ENCODE measurements at places on chromosomes 2 and 18. TPM values are rescaled to one million over a fixed set of nuclear protein-coding genes. Genes with fewer than 3 reads are reported as not detected.
A peak's percentile ranks its signal among the peaks of the same experiment; 100 is the strongest.

DNA sequence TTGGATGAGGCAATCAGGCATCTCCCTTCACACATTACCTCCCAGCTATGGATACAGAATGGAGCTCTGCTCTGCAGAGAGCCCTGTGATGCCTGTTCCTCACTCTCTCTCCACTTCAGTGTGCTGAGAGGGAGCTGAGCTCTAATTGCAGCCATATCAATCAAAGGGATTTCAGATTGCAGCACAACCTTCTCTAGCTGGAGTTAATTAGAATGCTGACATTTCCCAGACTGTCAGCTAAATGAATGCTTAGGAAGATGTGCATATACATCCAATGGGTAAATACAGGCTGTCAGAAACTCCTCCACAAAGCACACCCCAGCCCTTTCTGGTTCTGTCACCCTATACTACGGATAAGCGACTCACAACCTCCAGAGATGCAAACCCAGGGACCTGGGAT is 402.6 kb downstream of the EIPR1 start:
- no peak for DNase-seq
- no peak overlapping the region for H3K27ac ChIP-seq
- H3K27me3 ChIP-seq, result peaks cover 3% of the 10 kb centered on the region
- H3K4me3 ChIP-seq, result no peak overlapping the region

Gene ABHD1
- not detected for total RNA-seq

Gene AQP4
- 0.27 TPM for total RNA-seq

DNA sequence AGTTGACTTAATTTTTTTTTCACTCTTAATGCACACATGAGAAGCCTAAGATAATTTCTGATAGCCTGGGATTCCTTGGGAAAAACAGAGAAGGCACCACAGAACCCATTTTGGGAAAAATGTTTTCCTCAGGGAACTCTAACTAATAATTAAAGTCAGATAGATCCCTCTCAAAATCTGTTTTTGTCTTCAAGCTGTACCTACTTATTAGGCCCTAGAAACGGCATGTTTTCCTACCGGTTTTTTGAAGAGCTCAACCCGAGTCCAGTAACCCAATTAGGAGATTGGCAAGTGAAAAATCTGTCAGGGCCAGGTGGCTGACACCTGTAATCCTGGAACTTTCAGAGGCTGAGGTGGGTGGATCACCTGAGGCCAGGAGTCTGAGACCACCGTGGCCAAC is 16.1 kb upstream of the PDK1 start:
- no peak for DNase-seq
- H3K4me1 ChIP-seq, result no peaks in the 10 kb centered on the region

- DNase-seq, result no peak
- no peaks in the 10 kb centered on the region for H3K27me3 ChIP-seq
- no peak overlapping the region for H3K27ac ChIP-seq
- H3K4me3 ChIP-seq, result no peak overlapping the region
- no peaks in the 10 kb centered on the region for H3K36me3 ChIP-seq
- peaks cover 37% of the 10 kb centered on the region for H3K4me1 ChIP-seq
These were observed 260.8 kb downstream of the SETBP1 start for GRCh38 chr18:44941516-44941915.

GRCh38 chr2:864501-865106 is 86.0 kb upstream of the SNTG2 start:
- H3K4me3 ChIP-seq, result no peak overlapping the region
- no peak overlapping the region for H3K27ac ChIP-seq

GRCh38 chr2:233944269-233944668 is 27.1 kb downstream of the TRPM8 start:
- no peak overlapping the region for H3K4me3 ChIP-seq
- no peaks in the 10 kb centered on the region for H3K27me3 ChIP-seq
- H3K27ac ChIP-seq, result no peak overlapping the region
- no peak for DNase-seq

- no peaks in the 10 kb centered on the region for H3K36me3 ChIP-seq
- H3K27ac ChIP-seq, result no peak overlapping the region
- H3K4me1 ChIP-seq, result peaks cover 9% of the 10 kb centered on the region
- DNase-seq, result no peak
These were observed 3.5 kb downstream of the RSAD2 start for GRCh38 chr2:6881046-6881445.

Gene DCAF17
- total RNA-seq, result 19.1 TPM

GRCh38 chr2:19235308-19235707 is 123.1 kb downstream of the OSR1 start:
- no peak overlapping the region for H3K4me3 ChIP-seq
- H3K4me1 ChIP-seq, result peaks cover 10% of the 10 kb centered on the region
- H3K27me3 ChIP-seq, result no peaks in the 10 kb centered on the region
- no peak overlapping the region for H3K27ac ChIP-seq
- DNase-seq, result no peak

- H3K36me3 ChIP-seq, result no peaks in the 10 kb centered on the region
- no peaks in the 10 kb centered on the region for H3K4me1 ChIP-seq
- H3K27me3 ChIP-seq, result no peaks in the 10 kb centered on the region
- DNase-seq, result no peak
- H3K4me3 ChIP-seq, result no peak overlapping the region
These were observed 409.0 kb upstream of the POU3F3 start for GRCh38 chr2:104444889-104445288.

GRCh38 chr2:42663828-42664227 is 95.4 kb downstream of the MTA3 start:
- no peak for DNase-seq
- H3K4me3 ChIP-seq, result no peak overlapping the region
- H3K27ac ChIP-seq, result no peak overlapping the region
- no peaks in the 10 kb centered on the region for H3K27me3 ChIP-seq
- H3K36me3 ChIP-seq, result no peaks in the 10 kb centered on the region
- H3K4me1 ChIP-seq, result no peaks in the 10 kb centered on the region

GRCh38 chr2:72895154-72895553 is 7.9 kb downstream of the SPR start:
- peaks cover 8% of the 10 kb centered on the region for H3K36me3 ChIP-seq
- peaks cover 2% of the 10 kb centered on the region for H3K4me1 ChIP-seq
- peaks cover 33% of the 10 kb centered on the region for H3K27me3 ChIP-seq
- no peak overlapping the region for H3K4me3 ChIP-seq
- no peak overlapping the region for H3K27ac ChIP-seq

DNA sequence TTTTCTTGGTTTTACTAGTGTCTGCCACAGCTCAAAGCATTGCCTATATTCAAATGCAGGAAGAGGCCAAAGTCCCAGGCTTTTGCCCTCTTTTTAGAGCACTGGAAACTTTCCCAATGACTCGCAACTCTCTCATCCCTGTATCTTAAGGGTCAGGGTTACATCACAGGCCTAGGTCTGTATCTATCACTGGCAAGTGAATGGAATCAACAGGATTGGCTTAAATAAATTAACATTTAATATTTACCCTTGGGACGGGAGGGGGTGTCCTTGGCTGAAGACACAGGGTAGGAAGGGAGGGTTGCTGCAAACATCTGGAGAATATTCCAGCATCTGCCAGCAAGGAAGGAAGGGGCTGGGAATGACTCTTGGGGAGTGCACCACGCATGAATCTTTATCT is 242.6 kb downstream of the SLC4A3 start:
- H3K4me3 ChIP-seq, result no peak overlapping the region
- no peaks in the 10 kb centered on the region for H3K27me3 ChIP-seq
- no peaks in the 10 kb centered on the region for H3K4me1 ChIP-seq
- H3K27ac ChIP-seq, result no peak overlapping the region
- no peak for DNase-seq

DNA sequence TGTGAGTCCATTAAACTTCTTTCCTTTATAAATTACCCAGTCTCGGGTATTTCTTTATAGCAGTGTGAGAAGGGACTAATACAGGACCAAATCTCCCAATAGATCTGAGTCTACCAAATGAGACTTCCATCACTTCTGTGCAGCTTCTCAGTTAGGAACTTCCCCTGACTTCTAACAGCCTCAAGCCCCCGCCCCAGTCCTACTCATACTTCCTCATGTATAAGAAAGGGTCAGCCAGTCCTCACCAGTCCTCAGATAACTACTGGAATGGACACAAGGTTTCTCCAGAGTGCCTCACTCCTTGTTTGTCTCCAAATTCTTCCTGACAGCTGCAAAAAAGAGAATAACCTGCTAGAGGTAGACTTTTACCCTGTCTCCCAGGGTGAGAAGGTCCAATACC is 19.5 kb downstream of the TTC32 start:
- H3K27me3 ChIP-seq, result no peaks in the 10 kb centered on the region
- DNase-seq, result no peak
- H3K4me1 ChIP-seq, result no peaks in the 10 kb centered on the region
- H3K36me3 ChIP-seq, result no peaks in the 10 kb centered on the region

GRCh38 chr2:202037086-202037485 is 3.4 kb downstream of the FZD7 start:
- no peaks in the 10 kb centered on the region for H3K36me3 ChIP-seq
- H3K4me1 ChIP-seq, result peaks cover 8% of the 10 kb centered on the region
- H3K27me3 ChIP-seq, result no peaks in the 10 kb centered on the region
- peak; percentile 77 for DNase-seq
- peak overlapping the region; percentile 69 for H3K4me3 ChIP-seq
- H3K27ac ChIP-seq, result peak overlapping the region; percentile 98

GRCh38 chr2:217417536-217417935 is 557.7 kb upstream of the TNP1 start:
- no peaks in the 10 kb centered on the region for H3K36me3 ChIP-seq
- peaks cover 53% of the 10 kb centered on the region for H3K4me1 ChIP-seq
- peak overlapping the region; percentile 75 for H3K27ac ChIP-seq
- no peak overlapping the region for H3K4me3 ChIP-seq
- no peak for DNase-seq
- no peaks in the 10 kb centered on the region for H3K27me3 ChIP-seq
